ENCODE measurements at places on chromosomes 2 and 18. TPM values are rescaled to one million over a fixed set of nuclear protein-coding genes. Genes with fewer than 3 reads are reported as not detected.

DNA sequence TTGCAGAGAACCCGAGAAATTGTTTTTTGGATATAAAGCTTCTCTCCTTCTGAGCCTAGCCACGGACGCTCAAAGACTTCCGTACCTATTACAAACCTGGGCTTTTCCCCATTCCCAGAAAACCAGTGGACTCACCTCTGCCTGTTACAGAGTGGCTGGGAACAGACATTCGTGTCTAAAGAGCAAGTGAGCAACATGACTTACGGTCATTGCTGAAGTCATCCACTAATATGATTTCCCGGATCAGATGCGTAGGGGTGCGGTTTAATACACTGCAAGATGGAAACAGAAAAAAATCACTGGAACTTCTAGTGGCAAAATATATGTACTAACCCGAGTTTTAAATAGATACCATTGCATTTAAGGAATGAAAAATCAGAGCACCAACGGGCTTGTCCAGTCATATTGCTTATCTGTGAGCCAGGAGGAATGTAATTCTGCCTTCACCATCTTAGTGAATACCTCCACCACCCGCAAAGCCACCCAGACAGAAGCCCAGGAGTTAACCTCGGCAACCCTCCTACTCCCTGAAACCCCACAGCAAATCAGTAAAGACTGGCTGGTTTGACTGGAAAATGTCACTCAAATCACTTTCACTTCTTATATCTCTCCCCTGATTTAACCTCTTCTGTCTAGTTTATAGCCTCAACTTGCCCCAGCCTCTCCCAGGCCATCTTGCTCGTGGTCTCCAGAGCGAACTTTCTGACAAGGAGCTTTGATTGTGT is 151.1 kb upstream of the CAPN13 start:
- H3K36me3 ChIP-seq, result no peaks in the 10 kb centered on the region
- no peaks in the 10 kb centered on the region for H3K27me3 ChIP-seq
- H3K4me3 ChIP-seq, result no peak overlapping the region
- no peak for DNase-seq
- H3K27ac ChIP-seq, result no peak overlapping the region
- H3K4me1 ChIP-seq, result no peaks in the 10 kb centered on the region

DNA sequence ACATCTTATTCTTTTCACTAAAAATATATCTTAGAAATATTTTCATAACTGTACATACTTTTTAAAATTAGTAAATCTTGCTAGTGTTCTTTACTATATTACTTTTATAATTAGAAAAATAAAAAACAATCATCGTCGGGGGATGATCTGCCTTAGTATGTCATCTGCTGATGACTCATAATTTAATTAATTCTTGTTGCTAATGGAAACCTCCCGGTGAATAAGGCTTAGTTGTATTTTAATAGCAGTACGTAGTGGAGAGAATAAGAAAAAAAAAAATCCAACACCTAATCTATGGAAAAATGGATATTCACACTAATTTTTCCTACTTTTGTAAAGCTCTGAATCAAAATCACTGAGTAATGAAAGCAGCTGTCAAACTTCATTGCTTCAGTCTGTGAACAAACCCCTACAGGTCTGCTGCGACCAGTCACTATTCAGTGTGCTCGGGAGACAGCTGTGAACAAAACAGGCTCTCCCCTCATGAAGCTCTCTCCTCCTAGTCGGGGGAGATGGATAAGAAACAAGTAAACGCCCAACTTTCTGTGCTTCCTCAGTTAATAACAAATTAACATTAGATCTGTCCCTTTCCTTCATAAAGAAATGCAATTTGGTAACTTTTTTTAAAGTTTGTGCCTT is 97.4 kb upstream of the UPP2 start:
- no peaks in the 10 kb centered on the region for H3K4me1 ChIP-seq
- DNase-seq, result no peak
- H3K36me3 ChIP-seq, result no peaks in the 10 kb centered on the region
- no peak overlapping the region for H3K4me3 ChIP-seq

DNA sequence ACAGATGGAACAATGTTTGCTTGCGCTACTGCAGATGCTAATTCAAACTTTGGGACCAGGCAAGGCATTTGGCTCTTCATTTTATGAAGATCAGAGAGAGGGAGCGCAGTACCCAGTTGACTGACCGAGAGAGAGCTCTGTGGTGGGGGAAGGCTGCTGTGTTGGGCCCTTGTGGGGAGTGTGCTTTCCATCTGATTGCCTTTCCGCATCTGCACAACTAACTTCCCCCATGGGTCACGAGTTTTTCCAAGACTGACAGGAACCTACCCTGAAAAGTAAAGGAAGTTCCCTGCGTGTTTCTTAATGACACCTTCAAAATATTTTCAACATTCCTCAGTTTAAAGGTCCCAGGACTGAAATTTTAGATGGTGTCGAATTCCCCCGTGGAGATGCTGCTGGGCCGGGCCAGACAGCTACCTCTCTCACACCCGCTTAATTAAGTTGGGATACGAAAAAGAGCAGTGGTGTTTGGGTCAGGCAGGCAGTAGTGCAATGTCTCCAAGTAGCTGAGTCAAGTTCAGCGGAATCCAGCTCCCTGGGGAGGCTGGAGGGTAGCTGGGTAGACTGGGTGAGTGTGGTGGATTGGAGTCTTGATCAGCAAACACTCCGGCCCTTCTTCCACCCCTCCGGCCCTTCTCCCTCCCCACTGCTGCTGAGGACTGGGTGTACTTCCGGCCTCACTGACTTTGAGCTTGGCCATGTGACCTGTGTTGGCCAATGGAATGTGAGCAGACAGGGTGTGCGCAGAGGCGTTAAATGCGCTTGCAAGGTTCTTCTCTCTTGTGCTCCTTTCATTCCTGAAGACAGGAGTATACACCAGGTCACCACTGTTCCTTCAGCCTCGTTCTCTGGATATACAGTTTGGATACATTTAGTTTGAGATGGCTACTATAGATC is 2.3 kb upstream of the ARHGAP25 start:
- H3K27ac ChIP-seq, result no peak overlapping the region
- DNase-seq, result no peak
- no peaks in the 10 kb centered on the region for H3K4me1 ChIP-seq
- no peaks in the 10 kb centered on the region for H3K36me3 ChIP-seq
- H3K27me3 ChIP-seq, result no peaks in the 10 kb centered on the region

DNA sequence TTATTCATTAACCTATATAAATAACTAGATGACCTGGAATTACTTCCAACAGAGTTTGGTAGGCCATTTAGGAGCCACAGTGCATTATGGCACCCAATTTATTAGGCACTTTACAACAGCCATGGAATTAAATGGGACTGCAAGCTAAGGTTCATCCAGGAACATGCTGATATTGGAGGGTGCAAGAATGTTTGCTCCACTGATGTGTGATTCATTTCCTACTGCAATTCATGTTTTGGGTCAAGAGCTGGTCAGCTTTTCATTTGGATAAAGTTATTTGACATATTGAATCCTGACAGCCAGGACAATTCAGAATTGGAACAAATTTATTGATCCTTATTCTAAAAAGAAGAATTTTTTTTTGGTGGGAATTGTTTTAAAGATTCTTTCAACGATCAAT is 11.8 kb upstream of the LYPD1 start:
- no peaks in the 10 kb centered on the region for H3K4me1 ChIP-seq
- DNase-seq, result no peak
- H3K4me3 ChIP-seq, result no peak overlapping the region
- H3K27ac ChIP-seq, result no peak overlapping the region
- no peaks in the 10 kb centered on the region for H3K27me3 ChIP-seq
- no peaks in the 10 kb centered on the region for H3K36me3 ChIP-seq

DNA sequence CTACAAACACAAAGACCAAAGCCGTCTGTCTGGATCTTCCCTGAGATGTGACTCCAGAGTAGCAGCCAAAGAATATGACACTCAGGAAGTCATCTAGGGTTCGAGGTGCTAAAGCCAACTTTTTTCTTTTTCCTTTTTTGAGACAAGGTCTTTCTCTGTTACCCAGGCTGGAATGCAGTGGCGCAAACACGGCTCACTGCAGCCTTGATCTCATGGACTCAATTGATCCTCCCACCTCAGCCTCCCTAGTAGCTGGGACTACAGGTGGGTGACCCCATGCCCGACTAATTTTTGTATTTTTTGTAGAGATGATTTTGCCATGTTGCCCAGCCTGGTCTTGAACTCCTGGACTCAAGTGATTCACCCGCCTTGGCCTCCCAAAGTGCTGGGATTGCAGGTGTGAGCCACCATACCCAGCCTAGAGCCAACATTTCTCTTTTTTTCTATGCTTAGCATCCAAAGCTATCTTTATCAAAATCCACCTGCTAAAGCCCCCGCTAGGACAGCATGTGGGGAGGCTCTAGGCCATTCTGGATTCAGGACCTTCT is 92.8 kb downstream of the TMEM17 start:
- no peaks in the 10 kb centered on the region for H3K36me3 ChIP-seq
- no peaks in the 10 kb centered on the region for H3K27me3 ChIP-seq
- DNase-seq, result no peak
- H3K27ac ChIP-seq, result no peak overlapping the region
- H3K4me1 ChIP-seq, result peaks cover 7% of the 10 kb centered on the region

GRCh38 chr2:171407030-171407675 is 26.6 kb downstream of the METTL8 start:
- DNase-seq, result no peak
- H3K27ac ChIP-seq, result no peak overlapping the region
- peaks cover 9% of the 10 kb centered on the region for H3K4me1 ChIP-seq

DNA sequence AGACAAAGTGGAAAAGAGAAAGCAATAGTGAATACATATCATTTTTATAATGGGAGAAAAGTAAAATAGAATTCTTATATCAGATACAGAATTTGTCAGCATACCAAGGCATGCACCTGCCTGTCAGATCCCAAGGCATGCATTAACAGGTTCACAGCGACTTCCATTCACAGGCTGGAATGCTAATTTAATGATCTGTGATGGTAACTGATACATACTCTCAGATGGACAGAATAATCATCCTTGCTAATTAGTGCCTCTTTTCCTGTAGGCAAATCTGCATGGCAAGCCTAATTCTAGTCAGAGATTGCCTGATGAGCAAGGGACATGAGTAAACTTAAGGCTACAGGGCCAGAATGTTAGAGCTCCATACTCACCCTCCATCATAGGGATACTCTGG is 76.1 kb downstream of the PRKRA start:
- H3K4me3 ChIP-seq, result no peak overlapping the region
- H3K27me3 ChIP-seq, result no peaks in the 10 kb centered on the region
- no peaks in the 10 kb centered on the region for H3K4me1 ChIP-seq
- H3K27ac ChIP-seq, result no peak overlapping the region

DNA sequence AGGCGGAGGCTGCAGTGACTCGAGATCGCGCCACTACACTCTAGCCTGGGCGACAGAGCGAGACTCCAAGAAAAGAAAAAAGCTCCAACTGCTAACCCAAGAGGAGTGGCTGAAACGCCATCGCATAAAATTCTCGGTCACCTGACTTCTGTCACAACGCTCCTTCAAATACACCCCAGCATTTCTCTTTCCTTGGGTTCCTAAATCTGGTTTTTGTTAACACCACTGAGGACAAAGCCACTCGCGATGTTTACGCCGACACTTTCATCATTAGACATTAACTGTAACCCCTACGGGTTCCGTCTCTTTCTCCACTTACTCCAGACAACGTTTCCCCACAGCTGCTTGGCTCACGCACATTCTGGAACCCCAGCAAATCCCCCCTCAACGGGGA is 679 bp downstream of the CLK1 start:
- H3K4me3 ChIP-seq, result peak overlapping the region; percentile 89
- no peaks in the 10 kb centered on the region for H3K27me3 ChIP-seq
- peaks cover 2% of the 10 kb centered on the region for H3K36me3 ChIP-seq
- peaks cover 5% of the 10 kb centered on the region for H3K4me1 ChIP-seq
- peak overlapping the region; percentile 95 for H3K27ac ChIP-seq

- H3K36me3 ChIP-seq, result no peaks in the 10 kb centered on the region
- H3K27me3 ChIP-seq, result no peaks in the 10 kb centered on the region
- no peak overlapping the region for H3K4me3 ChIP-seq
- no peaks in the 10 kb centered on the region for H3K4me1 ChIP-seq
- no peak overlapping the region for H3K27ac ChIP-seq
Measured at GRCh38 chr2:176804392-176804791, 408.2 kb upstream of the HNRNPA3 start.

GRCh38 chr2:97713296-97714083 is at the start of gene ZAP70:
TSS of gene ZAP70 (plus strand) at chr2:97713576. CDS start at chr2:97724037, 10,461 bp downstream.
- H3K4me3 ChIP-seq, result no peak within 1 kb of the TSS
- no peak within 1 kb of the TSS for H3K27ac ChIP-seq
- no peaks in the 10 kb centered on the region for H3K36me3 ChIP-seq
- H3K27me3 ChIP-seq, result no peaks in the 10 kb centered on the region

DNA sequence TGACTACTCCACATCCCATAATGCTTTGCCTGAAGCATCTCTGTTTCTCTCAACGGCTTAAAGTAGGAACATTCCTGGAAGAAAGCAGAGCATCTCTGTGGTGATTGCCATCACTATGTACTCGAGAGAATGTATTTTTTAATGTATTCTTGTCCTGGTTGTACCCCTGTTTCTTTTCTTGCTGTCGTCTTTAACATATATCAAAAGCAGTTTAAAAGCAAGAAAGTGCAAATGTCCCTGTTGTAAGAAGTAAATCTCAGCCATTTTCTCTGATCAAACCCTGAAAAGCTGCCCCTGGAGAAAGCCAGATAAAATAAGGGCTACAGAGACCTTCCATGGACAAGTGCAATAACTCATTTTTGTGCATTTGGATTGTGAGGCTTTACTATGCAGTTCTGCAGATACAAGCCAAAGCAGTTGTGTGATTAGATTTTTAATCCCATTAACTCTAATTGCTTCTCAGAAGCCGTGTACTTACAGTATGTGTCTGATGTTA is 70.8 kb downstream of the XIRP2 start:
- H3K4me1 ChIP-seq, result peaks cover 2% of the 10 kb centered on the region
- no peak for DNase-seq
- no peaks in the 10 kb centered on the region for H3K36me3 ChIP-seq
- H3K4me3 ChIP-seq, result no peak overlapping the region
- H3K27me3 ChIP-seq, result no peaks in the 10 kb centered on the region

- peaks cover 22% of the 10 kb centered on the region for H3K4me1 ChIP-seq
- H3K4me3 ChIP-seq, result no peak overlapping the region
- H3K27me3 ChIP-seq, result no peaks in the 10 kb centered on the region
- no peak for DNase-seq
- peak overlapping the region; percentile 58 for H3K27ac ChIP-seq
- H3K36me3 ChIP-seq, result peaks cover 4% of the 10 kb centered on the region
Measured at GRCh38 chr18:62832282-62832681, 116.9 kb downstream of the PHLPP1 start.

- no peak overlapping the region for H3K27ac ChIP-seq
- H3K27me3 ChIP-seq, result no peaks in the 10 kb centered on the region
- no peaks in the 10 kb centered on the region for H3K4me1 ChIP-seq
- no peaks in the 10 kb centered on the region for H3K36me3 ChIP-seq
- H3K4me3 ChIP-seq, result no peak overlapping the region
- DNase-seq, result no peak
Measured at GRCh38 chr18:41761333-41762018, 193.6 kb upstream of the PIK3C3 start.

GRCh38 chr2:234638966-234639365 is 142.1 kb upstream of the ARL4C start:
- no peak overlapping the region for H3K4me3 ChIP-seq
- no peak for DNase-seq
- no peaks in the 10 kb centered on the region for H3K27me3 ChIP-seq
- H3K36me3 ChIP-seq, result no peaks in the 10 kb centered on the region
- H3K27ac ChIP-seq, result no peak overlapping the region

Gene DYNAP
- 0.22 TPM for total RNA-seq

Gene SLC4A5
- 0.86 TPM for total RNA-seq

Gene PAX3
- not detected for total RNA-seq

Gene MEIS1
- 1.2 TPM for total RNA-seq

Gene AOX1
- total RNA-seq, result 5.6 TPM
